Hindlimb muscle (tissue), 1 donor: ENCODE measurements at places on chromosomes 2 and 18.

DNA sequence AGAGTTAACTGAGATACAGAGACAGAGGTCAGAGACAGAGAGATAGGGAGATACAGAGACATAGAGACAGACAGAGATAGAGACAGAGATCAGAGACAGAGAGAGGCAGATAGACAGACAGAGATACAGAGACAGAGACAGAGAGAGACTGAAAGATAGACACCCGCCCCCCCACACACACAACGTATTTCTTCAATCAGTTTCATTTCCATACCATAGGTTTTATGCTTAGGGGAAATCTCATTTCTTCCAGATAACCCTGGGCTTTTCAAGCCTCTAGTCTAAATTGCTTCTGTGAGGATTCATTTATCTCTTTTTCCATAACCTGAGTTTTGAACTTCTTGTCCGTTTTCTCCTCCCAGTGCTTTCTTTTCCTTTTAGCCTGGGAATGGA is 94.6 kb downstream of the CD8B2 start:
- no peak for DNase-seq

DNA sequence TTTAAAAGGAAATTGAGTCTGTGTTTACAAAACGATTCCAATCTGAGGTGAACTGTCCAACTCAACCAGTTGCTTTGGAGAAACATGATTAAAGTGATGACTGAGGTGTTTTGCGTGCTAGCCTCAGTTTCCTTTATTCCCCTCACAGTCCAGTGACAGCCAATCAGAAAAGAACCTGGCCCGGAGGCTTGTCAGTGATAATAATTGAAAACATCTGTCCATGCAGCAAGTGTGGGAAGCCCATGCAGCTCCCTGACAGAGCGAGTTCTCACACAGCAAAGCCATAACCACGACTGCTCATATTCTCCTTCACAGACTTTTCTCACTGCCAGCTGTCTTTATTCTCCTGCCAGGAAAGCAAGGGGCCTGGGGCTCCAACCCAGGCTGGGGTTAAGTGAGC is 613.4 kb downstream of the ARHGAP15 start:
- DNase-seq, result no peak

GRCh38 chr2:181628590-181629585 is 28.0 kb downstream of the CERKL start:
- no peak for DNase-seq

DNA sequence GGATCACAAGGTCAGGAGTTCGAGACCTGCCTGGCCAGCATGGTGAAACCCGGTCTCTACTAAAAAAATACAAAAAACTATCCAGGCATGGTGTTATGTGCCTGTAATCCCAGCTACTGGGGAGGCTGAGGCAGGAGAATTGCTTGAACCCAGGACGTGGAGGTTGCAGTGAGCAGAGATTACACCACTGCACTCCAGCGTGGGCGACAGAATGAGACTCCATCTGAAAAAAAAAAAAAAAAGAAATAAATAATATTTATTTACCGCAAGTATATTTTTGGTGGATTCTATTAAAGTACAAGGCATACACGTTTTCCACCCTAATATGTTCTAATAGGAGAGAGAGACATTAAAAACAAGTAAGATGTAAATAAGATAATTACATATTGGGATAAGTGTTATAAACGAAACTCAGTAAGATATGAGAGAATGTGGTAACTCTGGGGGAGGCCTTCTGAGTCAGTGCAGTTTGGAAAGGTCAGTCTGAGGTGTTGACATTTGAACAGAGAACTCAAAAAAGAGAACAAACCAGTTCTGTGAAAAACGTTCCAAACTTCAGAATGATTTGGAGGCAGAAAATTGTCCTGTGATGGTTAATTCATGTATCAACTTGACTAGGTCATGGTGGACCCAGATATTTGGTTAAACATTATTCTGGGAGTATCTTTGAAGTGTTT is 8.8 kb upstream of the POLI start:
- DNase-seq, result no peak

GRCh38 chr2:36993841-36994620 is 27.7 kb upstream of the STRN start:
- no peak for DNase-seq

- no peak for DNase-seq
These were observed 416.6 kb upstream of the MEX3C start for GRCh38 chr18:51614033-51614432.

DNA sequence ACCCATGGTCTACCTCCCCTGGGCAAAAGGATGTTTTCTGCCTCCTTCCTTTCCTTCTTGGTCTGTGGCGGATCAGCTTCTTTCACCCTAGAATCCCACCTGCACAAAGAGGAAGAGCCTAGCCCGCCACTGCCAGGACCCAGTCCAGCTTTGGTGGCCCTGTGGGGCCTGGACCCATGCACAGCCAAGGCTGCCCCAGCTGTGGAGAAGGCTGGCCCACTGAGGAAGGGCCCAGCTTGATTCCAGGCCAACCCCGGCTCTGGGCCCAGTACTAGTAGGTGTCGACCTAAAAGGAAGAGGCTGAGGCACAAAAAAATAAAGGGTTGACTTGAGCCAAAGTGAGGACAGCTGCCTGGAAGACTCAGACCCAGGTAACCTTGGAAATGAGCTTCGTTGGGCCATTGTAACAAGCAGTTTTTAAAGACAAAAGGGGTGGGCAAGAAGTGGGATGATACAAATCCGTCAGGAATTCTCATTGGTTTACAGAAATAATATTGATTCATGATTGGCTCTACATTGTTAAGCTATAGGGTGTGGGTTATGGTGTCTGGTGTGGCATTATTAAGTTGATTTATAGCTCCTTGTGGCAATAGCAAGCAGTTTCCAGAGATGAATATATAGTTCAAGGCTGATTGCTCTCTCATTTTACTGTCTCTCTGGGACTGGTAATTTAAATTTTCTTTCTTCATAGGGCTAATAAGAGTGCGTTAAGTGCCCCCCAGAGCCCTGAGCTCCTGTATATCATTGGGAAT is 29.8 kb upstream of the MAL start:
- DNase-seq, result no peak

DNA sequence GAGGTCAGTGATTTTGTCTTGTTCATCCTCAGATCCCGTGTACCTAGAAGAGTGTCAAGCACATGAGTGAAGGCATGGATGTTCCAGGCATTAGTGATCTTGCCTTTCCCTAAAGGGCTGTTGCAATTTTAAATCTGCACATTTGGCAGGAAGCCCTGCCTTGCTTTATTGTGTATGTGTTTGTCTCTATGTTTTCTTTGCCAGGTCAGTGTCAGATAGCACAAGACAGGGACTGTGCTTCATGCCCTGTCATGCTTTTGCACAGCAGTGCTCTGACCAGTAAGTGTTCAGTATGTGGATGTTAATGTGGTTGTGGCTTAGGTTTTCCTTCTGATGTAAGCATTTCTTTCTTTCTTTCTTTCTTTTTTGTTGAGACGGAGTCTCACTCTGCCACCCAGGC is 131.5 kb downstream of the RGPD3 start:
- no peak for DNase-seq

GRCh38 chr2:216663846-216664245 is 30.6 kb downstream of the IGFBP2 start:
- no peak for DNase-seq

GRCh38 chr2:2899826-2900225 is 477.8 kb downstream of the EIPR1 start:
- no peak for DNase-seq

DNA sequence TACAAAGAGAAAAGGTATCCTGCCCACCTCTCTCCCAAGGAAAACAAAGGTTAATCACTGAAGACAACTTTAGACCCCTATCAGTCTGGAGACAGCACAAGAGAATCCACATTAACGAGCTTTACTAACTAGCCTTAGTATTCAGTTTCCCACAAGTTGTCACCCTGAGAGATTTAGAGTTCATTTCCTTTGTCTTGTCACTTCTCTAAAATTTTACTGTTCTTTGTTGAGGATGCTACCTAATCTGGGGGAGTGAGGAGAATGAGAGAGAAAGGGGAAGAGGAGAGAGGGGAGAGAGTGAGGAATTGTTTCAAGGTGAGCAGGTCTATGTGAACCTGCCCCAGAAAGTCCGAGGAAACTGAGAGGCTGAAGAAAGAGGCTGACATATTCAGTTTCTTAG is 28.4 kb downstream of the C2orf76 start:
- DNase-seq, result no peak

DNA sequence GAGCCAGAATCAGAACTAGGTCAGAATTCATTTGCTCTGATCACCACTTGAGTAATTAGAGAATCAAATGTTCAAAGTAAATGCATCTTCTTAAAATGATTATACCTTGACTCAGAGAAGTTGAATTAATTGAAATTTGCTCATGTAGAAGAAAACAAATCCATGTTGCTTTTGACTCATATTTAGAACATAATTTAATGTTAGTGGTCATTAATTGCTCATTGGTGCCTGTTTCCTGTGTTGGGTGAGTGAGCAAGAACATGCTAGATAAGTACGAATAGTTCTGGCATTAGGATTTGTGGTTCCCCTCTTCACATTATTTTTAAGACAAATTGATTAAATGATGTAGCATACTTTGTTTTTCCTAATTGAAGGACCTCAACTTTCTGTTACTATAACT is 19.0 kb downstream of the ACVR2A start:
- no peak for DNase-seq

GRCh38 chr2:224190936-224191270 is 151.8 kb upstream of the SERPINE2 start:
- no peak for DNase-seq

GRCh38 chr2:102880731-102881130 is 118.9 kb downstream of the TMEM182 start:
- no peak for DNase-seq

DNA sequence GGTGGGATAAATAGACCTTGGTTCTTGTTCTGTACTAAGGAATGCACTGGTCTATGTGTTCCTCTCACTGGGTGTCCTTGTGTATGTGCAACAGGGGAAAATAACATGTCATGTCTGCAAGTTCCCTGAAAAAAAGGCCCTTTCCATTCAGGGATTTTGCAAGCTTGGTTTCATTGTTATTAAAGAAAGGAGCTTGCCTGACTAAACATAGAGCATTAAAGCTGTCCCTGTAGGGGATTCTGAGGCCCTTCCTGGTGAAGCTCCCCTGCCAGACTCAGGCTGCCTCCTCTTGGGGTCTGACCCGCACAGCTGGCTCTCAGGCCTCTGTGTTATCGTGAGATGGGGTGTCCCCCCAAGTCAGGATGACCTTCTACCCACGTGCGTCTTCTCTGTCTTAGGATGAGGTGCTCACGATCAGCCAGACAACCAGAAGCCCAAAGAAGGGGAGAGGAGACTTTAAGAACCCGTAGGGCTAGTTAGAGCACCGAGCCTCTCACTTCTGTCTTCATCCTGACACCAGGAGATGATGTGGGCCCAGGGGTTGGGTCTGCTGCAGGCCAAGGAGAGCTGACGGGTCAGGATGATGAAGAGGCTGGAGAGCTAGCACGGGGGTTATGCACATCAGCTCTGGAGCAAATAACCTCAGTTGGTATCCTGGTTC is 21.2 kb downstream of the CAPG start:
- DNase-seq, result no peak

DNA sequence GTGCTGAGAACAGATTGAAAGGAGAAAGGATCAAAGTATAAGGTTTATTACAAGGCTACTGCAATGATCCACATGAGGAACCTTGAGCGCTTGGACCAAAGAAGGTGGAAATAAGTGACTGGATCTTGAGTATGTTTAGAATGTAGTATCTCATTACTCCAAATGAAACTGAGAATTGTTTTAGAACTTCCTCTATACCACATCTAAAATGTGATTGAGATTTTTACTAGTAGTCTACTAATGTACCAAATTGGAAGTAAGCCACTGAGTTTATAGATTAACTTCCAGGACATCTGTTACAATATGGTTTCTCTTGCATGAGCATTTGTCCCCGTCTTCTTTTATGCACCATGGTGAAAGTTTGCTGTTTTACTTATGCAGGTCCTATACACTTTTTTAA is 300.5 kb downstream of the SUCLG1 start:
- no peak for DNase-seq
